T-helper 22 cell (primary cell): ENCODE measurements at places on chromosomes 6 and 20.

DNA sequence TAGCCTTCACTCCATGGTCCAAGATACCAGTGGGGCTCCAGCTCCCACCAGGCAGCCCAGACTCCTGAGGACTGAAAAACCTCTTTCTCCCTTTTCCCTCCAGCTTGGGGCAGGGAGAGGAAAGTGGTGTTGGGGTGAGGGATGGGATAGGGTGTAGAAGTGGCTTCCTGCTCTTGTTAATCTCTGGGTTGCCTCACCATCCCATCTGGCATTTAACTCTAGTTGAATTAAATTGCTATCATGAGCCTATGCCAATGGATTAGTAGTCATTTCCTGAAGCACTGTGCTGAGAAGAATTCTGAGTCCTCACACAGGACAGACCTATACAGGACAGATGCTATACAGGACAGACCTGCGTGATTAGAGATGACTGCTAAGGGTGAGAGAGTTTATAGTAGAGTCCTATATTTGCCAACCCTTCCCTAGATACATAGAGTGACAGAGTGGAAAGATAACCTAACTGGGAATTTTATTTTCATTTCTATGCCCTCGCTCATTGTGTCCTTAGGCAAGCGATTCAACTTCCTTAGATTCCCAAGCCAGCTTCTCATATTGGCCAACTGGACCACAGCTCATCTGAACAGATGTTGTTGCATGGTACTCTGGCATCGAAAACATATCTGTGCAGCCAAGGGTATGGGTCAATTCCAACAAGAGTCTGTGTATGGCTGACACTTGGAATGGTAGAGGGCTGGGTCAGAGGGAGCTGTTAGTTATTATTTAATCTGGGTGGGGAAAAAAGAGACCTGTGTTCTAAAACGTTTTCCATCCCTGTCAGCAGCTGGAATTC lies 42.8 kb downstream of the MCHR2 start:
- no peak for DNase-seq

GRCh38 chr6:6588064-6588923 lies at the start of gene LY86:
TSS of gene LY86 (plus strand) at chr6:6588720. CDS start at chr6:6588735, 15 bp downstream.
- DNase-seq = no peak

GRCh38 chr6:167668019-167668753 lies 158.5 kb upstream of the AFDN start:
- no peak for DNase-seq

DNA sequence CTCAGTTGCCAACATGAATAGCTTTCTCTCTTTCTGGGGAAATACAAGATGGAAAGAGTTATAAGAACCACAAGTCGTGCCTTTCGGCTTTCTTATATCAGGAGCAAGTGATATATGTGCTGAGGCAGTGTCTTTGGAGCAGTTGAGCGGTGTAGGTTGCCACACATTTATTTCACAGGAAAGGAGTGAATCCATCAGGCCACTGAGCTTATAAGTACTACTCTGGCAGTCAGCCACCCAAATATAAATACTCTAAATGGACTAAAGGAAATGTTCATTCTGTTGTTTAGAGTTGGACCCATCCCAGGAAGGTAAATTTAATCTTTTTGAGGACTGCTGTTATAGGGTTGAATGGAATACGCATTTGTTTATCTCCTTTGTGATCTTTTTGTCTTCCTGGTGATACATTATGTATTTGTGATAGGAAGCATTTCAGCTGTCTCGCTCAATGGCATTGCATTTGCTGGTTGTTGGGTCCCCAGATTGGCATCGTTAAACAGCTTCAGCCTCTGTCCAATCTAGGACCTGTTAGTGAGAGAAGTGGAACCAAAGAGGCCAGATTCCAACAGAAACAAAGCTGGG lies 139.7 kb downstream of the SOBP start:
- DNase-seq = no peak

GRCh38 chr20:5095931-5096330 lies 23.8 kb downstream of the PCNA start:
- DNase-seq = no peak

- no peak for DNase-seq
These were observed 286.6 kb downstream of the TENT5A start for GRCh38 chr6:81465859-81466258.

- DNase-seq = no peak
These were observed 19.8 kb downstream of the MDN1 start for GRCh38 chr6:89799756-89800155.

DNA sequence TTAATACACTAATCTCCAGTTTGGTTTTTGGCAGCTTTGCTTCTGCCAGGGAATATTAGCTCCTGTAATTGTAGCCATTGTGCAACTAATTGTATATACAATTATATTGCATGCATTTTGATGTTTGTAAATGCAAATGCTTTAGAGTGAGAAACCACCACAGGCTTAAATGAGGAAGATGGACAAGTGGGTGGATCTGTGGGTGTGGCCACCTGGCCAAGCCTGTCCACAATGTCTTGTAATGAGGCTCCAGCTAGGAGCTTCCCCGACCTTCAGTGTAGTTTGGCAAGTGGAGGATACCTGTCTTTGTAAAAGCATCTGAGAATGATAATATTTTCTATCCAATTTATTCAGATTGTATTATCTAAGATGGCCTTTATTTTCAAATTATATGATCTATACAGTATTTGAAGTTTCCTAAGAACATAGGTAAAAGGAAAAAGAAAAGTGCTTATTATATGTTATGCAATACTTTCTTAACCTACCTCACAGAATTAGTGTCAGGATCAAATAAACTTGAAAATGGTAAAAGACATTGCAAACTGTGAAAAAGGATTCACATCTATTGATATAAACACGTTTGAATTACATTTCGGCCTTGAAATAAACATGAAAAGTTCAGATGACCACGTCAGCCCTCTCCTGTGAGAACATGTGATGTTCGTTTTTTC lies 49.3 kb upstream of the ARID1B start:
- DNase-seq = no peak
